ENCODE measurements at places on chromosomes 2 and 18.

- DNase-seq = no peak
Measured at GRCh38 chr2:197278799-197279763, 31.5 kb downstream of the ANKRD44 start.

- peak; percentile 60 for DNase-seq
Measured at GRCh38 chr18:12154361-12154760, 60.7 kb downstream of the ANKRD62 start.

- no peak for DNase-seq
Measured at GRCh38 chr2:152335726-152336118, 748 bp downstream of the FMNL2 start.

DNA sequence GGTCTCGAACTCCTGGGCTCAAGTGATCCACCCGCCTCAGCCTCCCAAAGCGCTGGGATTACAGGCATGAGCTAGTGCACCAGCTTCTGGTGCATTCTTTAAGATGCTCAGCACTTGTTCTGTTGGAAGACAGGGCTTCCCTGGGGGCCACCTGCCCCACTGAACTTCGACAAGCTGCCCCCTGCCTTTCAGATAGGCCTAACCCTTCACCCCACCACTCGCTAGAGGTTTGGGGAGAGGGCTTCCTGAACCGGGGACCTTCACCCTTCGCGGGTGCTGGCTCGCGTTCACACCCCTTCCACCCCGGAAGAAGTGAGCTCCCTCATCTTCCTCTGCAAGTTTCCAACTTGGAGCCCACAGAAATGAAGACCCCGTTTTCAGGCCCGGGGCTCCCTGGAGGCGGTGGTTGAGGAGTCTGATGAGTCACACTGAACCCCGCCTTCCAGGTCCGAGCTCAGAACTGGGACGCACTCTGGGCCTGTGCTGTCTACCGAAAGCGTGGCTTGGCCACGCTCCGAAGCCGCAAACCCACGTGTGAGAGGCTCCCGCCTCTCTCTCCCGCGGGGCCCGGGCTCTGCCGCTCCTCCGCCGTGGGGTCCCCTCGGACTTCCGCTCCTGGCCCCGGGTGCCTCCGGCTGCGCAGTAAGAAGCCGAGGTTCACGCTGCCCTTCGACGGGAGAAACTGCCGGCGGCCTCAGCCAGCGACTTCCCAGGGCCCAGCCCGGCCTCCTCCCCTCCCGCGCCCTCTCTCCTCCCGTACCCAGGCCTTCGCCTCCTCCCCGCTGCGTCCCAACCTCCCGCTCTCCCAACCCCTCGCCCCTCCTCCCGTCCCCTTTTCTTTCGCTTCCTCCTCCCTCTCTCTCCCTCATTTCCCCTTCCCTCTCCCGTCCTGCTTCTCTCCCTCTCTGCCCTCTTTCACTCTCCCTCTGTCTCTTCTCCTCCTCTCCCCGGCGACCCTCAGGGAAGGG, 47.5 kb upstream of the SP3 start:
- peak; percentile 68 for DNase-seq

GRCh38 chr2:144477281-144477956, 42.5 kb downstream of the ZEB2 start:
- DNase-seq = no peak

GRCh38 chr2:182031956-182032355, 46.3 kb downstream of the PPP1R1C start:
- no peak for DNase-seq

GRCh38 chr2:88307817-88308216, 137.7 kb downstream of the THNSL2 start:
- DNase-seq = peak; percentile 45

- DNase-seq = no peak
Measured at GRCh38 chr18:64083916-64084315, 65.0 kb downstream of the LINC00305 start.

GRCh38 chr2:57333221-57333620, 713.4 kb upstream of the VRK2 start:
- peak; percentile 1 for DNase-seq

DNA sequence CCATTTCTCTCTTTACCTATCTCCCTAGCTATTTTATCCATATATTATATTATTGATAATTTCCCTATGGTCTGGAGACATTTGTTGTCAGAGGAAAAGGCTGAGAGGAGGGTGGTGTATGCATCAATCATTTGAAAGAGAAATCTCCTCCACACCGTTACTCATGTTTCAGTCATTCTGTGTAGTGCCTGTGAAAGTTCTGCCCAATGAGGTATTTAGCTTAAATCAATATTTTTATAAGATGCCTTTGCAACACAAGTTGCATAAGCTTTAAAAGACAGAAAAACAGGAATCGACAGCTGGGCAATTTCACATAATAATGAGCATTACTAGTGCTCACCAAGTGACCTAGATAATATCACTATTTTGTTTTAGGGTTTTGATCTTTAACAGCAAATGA, 363.7 kb upstream of the FSIP2 start:
- DNase-seq = no peak

GRCh38 chr2:94999431-94999883, 26.1 kb upstream of the MAL start:
- DNase-seq = no peak

DNA sequence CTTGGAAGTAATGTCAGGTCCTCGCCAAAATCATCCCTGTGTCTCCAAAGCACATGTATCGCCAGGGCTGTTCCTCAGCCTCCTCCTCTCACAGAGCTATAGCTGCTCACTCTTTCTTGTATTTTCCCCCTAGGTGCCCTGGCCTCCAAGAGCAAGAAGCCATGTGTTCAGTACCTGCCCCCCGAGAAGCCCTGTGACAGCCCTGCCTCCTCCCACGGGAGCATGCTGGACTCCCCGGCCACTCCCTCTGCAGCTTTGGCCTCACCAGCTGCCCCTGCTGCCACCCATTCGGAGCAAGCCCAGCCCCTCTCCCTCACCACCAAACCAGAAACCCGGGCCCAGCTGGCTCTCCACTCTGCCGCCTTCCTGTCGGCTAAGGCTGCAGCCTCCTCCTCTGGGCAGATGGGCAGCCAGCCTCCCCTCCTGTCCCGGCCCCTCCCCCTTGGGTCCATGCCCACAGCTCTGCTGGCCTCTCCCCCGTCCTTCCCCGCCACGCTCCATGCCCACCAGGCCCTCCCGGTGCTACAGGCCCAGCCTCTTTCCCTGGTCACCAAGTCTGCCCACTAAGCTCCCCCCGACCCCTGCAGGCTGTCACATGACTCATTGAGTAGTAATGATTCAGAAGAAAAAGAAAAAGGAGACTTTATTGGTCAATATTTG, 18.8 kb downstream of the TGOLN2 start:
- peak; percentile 29 for DNase-seq

- no peak for DNase-seq
Measured at GRCh38 chr2:5849562-5849961, 157.4 kb downstream of the SOX11 start.

GRCh38 chr2:30030361-30030760, 109.0 kb upstream of the ALK start:
- no peak for DNase-seq

GRCh38 chr18:63306819-63307550, 12.6 kb downstream of the BCL2 start:
- DNase-seq = no peak

GRCh38 chr2:66571918-66572317, 137.0 kb downstream of the MEIS1 start:
- DNase-seq = no peak

DNA sequence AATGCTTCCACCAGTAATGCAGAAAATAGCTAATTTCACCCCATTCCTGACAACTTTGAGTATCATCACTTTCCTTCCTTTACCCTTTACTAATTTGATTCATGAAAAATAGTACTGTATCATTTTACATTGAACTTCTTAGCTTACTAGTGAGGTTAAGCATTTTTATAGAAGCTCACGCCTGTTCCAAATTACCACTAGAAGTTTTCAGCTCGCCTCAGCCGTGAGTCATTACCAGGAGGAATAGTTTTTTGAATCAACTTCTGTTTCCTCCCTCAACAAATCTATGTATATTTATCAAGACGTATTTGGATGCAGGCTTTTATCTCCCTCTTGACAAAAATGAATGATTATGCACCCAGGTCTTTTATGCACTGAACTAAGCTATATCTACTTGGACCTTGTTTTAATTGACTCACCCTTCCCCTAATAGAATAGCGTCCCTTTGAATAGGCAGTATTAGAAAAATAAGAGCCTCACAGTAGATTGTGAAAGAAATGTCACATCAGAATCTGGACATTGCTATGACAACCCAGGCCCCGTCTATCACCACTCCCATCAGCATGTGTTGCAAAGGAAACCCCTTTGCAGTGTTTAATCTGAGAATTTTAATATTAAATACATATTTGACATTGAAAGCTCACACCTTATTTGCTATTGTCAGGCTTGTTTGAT, 207.4 kb upstream of the NRP2 start:
- no peak for DNase-seq

DNA sequence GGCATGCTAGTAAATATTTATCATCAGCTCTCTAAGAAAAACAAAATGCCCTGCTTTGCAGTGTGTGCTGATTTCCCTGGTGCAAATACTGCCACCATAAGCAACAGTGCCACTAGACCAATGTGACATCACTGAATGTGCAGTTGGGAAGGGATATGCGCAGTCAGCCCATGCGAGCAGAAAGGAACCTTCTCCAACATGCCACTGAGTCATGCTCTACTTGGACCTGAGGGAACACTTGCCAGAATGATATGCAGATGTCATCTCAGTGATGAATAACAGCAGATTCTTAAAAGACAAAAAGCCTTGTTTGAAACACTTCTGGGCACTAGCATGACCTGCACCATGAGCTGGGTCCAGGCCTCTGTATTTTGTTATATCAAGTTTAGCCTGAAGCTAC, 55.3 kb upstream of the REL start:
- peak; percentile 91 for DNase-seq

- DNase-seq = no peak
Measured at GRCh38 chr2:120547662-120548061, 188.0 kb upstream of the GLI2 start.

GRCh38 chr2:88350331-88351248, 101.9 kb downstream of the FOXI3 start:
- peak; percentile 61 for DNase-seq

DNA sequence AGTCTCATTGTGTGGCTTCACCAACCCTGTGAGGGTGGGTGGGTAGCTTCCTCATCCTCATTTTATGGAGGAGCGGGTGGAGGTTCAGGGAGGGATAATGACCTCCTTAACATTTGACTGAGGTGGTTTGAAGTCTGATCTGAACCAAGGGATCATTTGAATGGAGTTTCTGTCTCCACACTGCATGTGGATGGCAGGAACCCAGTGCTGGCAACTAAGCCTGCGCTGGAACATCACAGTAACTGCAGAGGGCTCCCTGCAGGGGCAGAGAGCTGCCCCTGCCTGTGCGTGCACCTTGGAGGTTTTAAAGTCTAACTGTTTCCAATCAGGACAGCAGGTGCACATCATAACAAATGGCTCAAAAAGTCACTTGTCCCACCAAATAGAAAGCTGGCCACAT, 3.3 kb downstream of the AGAP1 start:
- no peak for DNase-seq

- DNase-seq = no peak
Measured at GRCh38 chr2:156622491-156622890, 186.3 kb downstream of the GPD2 start.

- DNase-seq = no peak
Measured at GRCh38 chr2:161265874-161266273, 42.4 kb upstream of the PSMD14 start.

DNA sequence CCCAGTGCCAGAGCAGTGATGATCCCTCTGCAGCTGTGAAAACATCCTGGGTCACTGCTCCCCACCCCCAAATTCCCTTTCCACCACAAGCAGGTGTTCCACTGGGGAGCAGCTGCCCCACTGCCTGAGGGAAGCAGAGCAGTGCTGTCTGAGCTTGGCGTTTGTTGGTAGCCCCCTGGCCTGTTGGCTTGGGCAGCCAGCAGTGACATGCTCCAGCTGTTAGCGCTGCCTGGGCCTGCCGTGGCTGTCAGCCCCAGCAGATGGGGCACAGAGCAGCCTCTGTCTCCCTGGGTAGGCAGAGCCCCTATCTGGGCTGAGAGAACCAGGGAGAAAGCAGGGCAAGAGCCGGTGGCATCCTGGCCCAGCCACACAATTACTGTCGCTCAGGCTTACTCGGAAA, 247.7 kb downstream of the GLI2 start:
- no peak for DNase-seq

- peak; percentile 12 for DNase-seq
Measured at GRCh38 chr2:239160226-239161143, 240.3 kb downstream of the HDAC4 start.

DNA sequence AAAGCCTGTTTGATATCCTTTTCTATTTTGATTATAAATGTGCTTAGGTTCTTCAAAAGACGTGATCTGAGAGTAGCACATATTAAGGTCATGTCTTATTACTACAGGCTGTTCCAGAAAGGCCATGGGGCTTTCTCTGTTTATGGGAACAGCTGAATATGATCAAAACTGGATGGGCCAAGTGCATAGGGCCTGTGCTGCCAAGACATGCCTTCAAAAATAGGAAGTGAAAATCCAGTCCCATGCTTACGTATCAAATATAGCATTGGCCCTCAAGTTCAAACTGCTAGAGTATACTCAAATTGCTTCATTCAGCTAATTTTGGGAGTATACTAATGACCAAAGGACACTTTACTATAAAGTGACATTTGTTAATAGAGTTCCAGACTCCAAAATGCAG, 24.1 kb downstream of the SLC25A52 start:
- DNase-seq = peak; percentile 52

DNA sequence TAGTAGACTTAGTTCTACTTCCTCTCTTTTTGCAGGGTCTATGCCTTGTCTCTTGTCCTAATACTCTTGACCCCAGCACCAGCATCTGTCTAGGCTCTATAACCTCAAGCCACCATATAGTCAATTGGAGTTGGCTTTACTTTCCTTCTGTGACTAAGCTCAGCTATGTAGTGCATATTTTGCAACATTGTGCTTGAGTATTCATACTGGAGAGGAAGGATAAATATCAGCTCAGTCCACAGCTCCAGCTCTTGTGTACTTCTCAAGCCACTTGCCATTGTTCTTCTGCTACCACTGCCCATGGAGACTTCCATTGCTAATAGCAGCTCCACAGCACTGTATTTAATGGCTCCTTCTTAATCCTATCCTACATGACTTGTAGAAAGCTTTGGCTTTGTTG, 35.5 kb upstream of the CD28 start:
- peak; percentile 32 for DNase-seq

GRCh38 chr2:197813093-197813787, 8.8 kb downstream of the PLCL1 start:
- DNase-seq = peak; percentile 74

- no peak for DNase-seq
Measured at GRCh38 chr2:147223119-147223518, 621.7 kb upstream of the ACVR2A start.

GRCh38 chr2:88580088-88580487, 47.2 kb downstream of the EIF2AK3 start:
- DNase-seq = no peak

Measured in suppressor macrophage treated with lipopolysaccharide for 1 hour (primary cell).